ENCODE measurements at places on chromosomes 3 and 15. TPM values are rescaled to one million over a fixed set of nuclear protein-coding genes. Genes with fewer than 3 reads are reported as not detected.

Gene HTR3E
- not detected for total RNA-seq

Gene KNG1
- total RNA-seq, result not detected

Gene P2RY13
- total RNA-seq, result 2.7 TPM

Gene AHSG
- not detected for total RNA-seq

Gene MAP6D1
- 1.7 TPM for total RNA-seq

Gene WNT5A
- total RNA-seq, result 0.52 TPM

- DNase-seq, result no peak
Measured at GRCh38 chr3:24513463-24513862, 18.8 kb upstream of the THRB start.

GRCh38 chr3:117314441-117315150 is 605.0 kb downstream of the TUSC7 start:
- no peak for DNase-seq

GRCh38 chr3:46812237-46812791 is 50.9 kb downstream of the MYL3 start:
- peak; percentile 92 for DNase-seq

DNA sequence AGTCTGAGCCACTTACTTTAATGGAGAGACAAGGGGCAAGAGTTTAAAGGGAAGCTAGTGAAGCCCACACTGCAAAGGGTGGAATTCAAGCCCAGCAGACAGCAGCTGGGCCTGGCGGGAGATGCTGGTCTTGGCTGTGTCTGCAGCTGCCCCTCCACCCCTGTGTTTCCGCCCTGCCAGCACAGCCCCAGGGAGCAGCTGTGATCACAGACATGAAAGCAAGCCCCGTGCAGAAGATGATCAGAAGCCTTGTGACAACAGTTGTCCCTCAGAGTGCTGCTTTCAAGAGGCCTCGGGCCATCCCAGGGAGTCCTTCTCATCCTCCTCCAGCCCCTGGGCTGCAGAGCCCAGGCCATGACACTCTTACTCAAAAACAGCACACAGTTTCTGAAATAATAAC is 24.1 kb upstream of the SLC6A1 start:
- no peak for DNase-seq

GRCh38 chr3:74643636-74644035 is 29.2 kb upstream of the CNTN3 start:
- DNase-seq, result no peak

DNA sequence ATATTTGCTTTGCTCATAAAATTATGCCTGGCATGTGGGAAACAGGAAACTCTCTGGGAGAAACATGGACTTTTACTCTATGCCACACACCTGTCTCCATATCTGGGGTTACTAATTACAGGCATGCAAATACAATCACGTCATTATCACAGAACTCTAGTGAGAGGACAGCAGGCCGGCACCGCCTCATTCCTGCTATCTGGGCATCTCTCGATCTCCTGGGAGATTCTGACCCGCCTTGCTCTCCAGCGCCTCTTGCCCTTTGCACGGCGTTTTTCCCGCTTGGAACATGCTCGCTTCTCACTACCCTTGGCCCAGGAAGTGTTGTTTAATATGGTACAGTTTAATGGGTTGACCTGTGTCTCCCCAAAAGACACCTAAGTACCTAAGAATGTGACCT is 45.4 kb upstream of the PARL start:
- no peak for DNase-seq

GRCh38 chr15:93035953-93036810 is 52.8 kb downstream of the RGMA start:
- peak; percentile 68 for DNase-seq

GRCh38 chr3:177294221-177294620 is 96.9 kb upstream of the TBL1XR1 start:
- peak; percentile 76 for DNase-seq

DNA sequence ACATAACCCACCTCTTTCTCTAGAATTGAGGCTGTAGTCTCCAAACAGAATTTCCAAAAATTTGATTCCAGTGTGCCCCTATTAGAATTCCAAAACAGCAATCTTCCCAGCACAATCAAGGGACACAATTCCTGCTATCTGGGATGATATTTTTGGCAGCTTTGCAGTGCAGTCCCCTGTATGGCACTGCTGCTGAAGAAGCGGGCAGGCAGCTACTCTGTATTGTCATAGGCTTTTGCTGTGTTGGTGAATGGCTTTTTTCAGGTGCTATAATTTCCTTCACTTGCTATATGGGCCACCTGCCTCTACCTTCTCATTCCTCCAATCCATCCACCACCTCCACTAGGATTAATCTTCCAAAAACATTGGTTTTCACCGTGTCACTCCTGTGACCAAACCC is 145.5 kb downstream of the VGLL4 start:
- DNase-seq, result no peak

GRCh38 chr3:61634678-61635077 is 73.3 kb downstream of the PTPRG start:
- DNase-seq, result no peak

DNA sequence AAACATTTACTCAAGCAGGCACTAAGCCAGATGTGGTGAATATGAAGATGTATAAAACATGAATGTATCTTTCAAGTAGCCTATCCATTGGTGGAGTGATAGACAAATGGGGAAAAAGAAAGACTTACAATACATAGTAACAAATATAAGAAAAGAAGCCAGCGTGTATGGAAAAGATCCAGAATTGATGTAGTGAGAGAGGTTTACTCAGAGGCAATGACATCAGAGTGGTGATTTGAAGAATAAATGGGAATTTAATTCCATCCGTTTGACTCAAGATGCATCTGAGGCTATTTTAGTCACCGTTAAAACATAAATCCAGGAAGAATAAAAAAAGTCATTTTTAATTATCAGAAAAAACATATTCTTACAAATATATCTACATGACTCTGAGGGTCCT is 162.6 kb downstream of the IL1RAP start:
- no peak for DNase-seq

DNA sequence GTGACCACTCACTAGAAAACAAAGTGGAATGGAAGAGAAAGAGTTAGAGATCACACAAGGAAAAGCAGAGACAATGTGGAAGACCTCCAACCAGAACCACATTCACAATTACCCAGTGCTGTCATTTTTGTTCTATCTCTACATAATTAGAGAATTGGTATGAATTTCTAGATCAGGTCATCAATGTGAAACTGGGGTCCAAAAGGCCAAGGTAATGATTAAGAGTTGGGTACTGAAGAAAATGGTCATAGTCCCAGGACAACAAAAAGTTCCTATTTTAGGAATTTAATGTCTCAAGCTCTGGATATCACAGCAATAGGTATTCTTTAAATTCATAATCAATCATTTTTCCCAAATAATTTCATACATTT is 84.7 kb upstream of the PPIB start:
- no peak for DNase-seq

DNA sequence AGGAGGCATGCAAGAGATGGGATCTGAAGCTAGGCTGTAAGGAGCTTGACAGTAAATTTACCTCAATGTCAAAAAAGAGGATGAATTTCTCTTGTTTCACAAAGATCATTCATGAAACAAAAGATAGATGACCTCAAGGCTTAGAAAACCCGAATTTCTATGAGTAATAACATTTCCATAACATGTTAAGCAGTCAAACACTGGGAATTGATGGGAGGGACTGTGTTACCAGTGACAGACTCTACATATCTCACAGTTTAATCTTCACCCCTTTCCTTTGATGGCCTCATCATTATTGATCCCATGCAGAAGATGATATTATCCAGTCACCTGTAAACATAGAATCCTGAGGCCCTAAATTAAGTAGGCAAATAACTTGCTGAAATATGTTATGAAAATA is 53.5 kb upstream of the VGLL3 start:
- no peak for DNase-seq

GRCh38 chr3:46917257-46917656 is 39.7 kb downstream of the PTH1R start:
- DNase-seq, result no peak

DNA sequence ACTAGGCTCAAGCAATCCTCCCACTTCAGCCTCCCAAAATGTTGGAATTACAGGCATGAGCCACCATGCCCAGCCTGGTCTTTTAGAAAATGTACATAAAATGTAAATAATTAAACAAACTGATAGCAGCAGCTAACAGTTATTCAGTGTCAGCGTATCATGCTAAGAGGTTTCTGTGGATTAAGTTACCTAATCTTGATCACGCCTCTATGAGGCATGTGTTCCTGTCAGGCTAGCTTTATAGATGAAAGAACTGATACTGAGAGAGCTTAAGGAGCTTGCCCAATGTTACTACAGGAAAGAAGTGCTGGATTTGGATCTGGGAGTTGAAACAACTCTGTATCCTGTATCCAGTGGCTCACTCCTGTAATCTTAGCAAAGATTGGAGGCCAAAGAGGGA is 11.2 kb upstream of the MST1R start:
- DNase-seq, result no peak

GRCh38 chr3:45055032-45055410 is 28.9 kb downstream of the CLEC3B start:
- no peak for DNase-seq

- DNase-seq, result peak; percentile 91
Measured at GRCh38 chr3:37456270-37456708, 281.9 kb upstream of the LRRFIP2 start.

DNA sequence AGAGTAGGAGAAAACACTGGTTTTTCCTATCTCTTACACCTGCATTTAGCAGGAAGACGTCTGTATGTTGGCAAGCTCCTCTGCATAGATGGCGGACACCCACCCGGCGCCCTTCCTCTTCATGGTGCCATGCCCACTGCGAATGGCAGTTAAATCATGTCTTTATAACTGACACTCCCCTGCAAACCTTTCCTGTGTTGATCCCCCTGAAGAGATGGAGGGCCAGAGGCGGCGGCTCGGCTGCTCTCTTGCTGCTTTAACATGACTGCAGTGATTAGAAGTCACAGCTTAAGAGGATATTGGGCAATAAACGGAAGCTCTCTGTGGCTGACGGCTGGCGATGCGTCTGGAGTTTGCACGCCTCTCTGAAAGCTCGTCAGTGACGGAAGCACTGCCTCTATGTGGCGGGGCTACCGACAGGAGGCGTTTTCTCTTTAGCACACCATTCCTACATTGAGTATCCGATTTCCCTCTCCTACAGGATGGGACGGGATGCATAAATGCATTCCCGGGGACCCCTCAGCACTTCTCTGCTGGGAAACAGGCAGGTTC is 25.5 kb upstream of the SNRPA1 start:
- no peak for DNase-seq

- no peak for DNase-seq
Measured at GRCh38 chr3:79361748-79362378, 405.9 kb downstream of the ROBO1 start.

DNA sequence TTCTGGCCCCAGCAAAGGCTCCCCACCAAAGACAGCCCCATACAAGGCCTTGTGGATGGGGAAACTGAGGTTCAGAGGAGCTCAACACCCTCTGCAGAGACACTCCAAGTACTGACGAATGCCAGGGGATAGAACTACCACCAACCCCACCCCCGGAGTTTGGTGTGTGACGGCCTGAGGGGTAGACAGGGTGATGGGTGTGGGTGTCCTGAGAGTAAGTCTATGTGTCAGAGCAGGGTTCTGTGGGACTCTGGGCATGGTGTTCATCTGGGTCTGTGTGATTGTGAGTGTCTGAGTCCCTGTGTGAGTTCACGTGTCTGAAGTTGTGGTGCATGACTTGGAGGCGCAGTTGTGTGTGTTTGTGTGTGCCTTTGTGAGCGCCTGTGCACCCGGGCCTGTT is 7.4 kb downstream of the PTH1R start:
- no peak for DNase-seq

- DNase-seq, result peak; percentile 55
Measured at GRCh38 chr3:69082805-69083204, 1.9 kb upstream of the ARL6IP5 start.

DNA sequence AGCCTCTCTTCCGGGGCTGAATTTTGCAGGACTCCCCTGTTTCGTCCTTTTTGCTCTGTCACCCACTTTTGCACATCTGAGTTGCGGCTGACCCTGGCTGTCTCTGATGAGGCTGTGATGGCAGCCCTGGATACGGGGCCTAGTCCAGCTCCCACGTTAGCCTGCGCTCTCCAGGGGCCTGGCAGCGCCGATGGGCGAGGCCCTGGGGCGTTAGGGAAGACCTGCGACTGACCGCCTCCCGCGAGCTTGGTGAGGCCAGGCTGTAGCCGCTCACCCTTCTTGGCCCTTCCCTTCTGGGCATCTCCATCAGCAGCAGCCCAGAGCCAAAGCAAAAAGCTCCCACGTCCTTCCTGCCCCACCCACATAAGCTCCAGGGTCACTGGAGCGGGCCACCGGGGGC is 85.2 kb downstream of the FBLN2 start:
- no peak for DNase-seq

- no peak for DNase-seq
Measured at GRCh38 chr3:166282931-166283330, 445.7 kb upstream of the BCHE start.

All from aorta (tissue), 5 donors.